ENCODE measurements at places on chromosomes 6 and 20. TPM values are rescaled to one million over a fixed set of nuclear protein-coding genes. Genes with fewer than 3 reads are reported as not detected.

PTGIS gene
- total RNA-seq: 2.4 TPM

TBC1D32 gene
- 2.8 TPM for total RNA-seq

PDE7B gene
- total RNA-seq: 5.2 TPM

EFCAB8 gene
- not detected for total RNA-seq

SEMG1 gene
- not detected for total RNA-seq

DEFB124 gene
- total RNA-seq: not detected

VSX1 gene
- total RNA-seq: not detected

PACSIN1 gene
- total RNA-seq: 0.17 TPM

CYP39A1 gene
- 10.8 TPM for total RNA-seq

LY6G6C gene
- total RNA-seq: not detected

AKAP7 gene
- total RNA-seq: 25.4 TPM

IL17F gene
- not detected for total RNA-seq

SMOC2 gene
- 1.8 TPM for total RNA-seq

SYNDIG1 gene
- total RNA-seq: not detected

MCHR2 gene
- not detected for total RNA-seq

COX4I2 gene
- 0.59 TPM for total RNA-seq

LY6G6F gene
- total RNA-seq: 0.08 TPM

CRISP3 gene
- 0.08 TPM for total RNA-seq

CNKSR3 gene
- total RNA-seq: 6.4 TPM

RAB44 gene
- total RNA-seq: 0.08 TPM

SUMO4 gene
- total RNA-seq: 0.84 TPM

PRPH2 gene
- total RNA-seq: 0.08 TPM

TFAP2D gene
- total RNA-seq: not detected

CALHM4 gene
- not detected for total RNA-seq

TCP11 gene
- 0.19 TPM for total RNA-seq

PPP1R14C gene
- not detected for total RNA-seq

PDYN gene
- not detected for total RNA-seq

ADGB gene
- not detected for total RNA-seq

C20orf141 gene
- not detected for total RNA-seq

TGIF2 gene
- total RNA-seq: 4.8 TPM

SLC17A1 gene
- total RNA-seq: 11.1 TPM

ECT2L gene
- under 0.01 TPM for total RNA-seq

EYA2 gene
- total RNA-seq: 0.23 TPM

ARMC12 gene
- total RNA-seq: not detected

B3GALT4 gene
- total RNA-seq: 2.2 TPM

GSTA3 gene
- not detected for total RNA-seq

BNIP5 gene
- not detected for total RNA-seq

CTAGE9 gene
- not detected for total RNA-seq

TMEM14A gene
- 15.6 TPM for total RNA-seq

UBR2 gene
- total RNA-seq: 31.5 TPM

GSTA1 gene
- total RNA-seq: 160 TPM

CDH4 gene
- total RNA-seq: 0.25 TPM

BMP7 gene
- total RNA-seq: not detected

HCRTR2 gene
- total RNA-seq: not detected

SLC22A2 gene
- total RNA-seq: not detected

ID1 gene
- 117 TPM for total RNA-seq

All from liver (tissue), 10 donors.